ENCODE measurements at places on chromosomes 1 and 21. TPM values are rescaled to one million over a fixed set of nuclear protein-coding genes. Genes with fewer than 3 reads are reported as not detected.

The CAMTA1 gene
- 37.1 TPM for total RNA-seq

The KLF17 gene
- total RNA-seq = not detected

- H3K4me1 ChIP-seq = no peaks in the 10 kb centered on the region
- H3K27me3 ChIP-seq = peaks cover 26% of the 10 kb centered on the region
- no peak for DNase-seq
These were observed 631.6 kb upstream of the CAMK1G start for GRCh38 chr1:208951908-208952307.

GRCh38 chr1:181312946-181313345, 170.4 kb upstream of the CACNA1E start:
- DNase-seq = no peak
- H3K27me3 ChIP-seq = peaks cover 58% of the 10 kb centered on the region
- no peak overlapping the region for H3K4me3 ChIP-seq
- peaks cover 26% of the 10 kb centered on the region for H3K4me1 ChIP-seq
- no peak overlapping the region for H3K27ac ChIP-seq

The WNT3A gene
- total RNA-seq = not detected

The KRTCAP2 gene
- total RNA-seq = 152 TPM

DNA sequence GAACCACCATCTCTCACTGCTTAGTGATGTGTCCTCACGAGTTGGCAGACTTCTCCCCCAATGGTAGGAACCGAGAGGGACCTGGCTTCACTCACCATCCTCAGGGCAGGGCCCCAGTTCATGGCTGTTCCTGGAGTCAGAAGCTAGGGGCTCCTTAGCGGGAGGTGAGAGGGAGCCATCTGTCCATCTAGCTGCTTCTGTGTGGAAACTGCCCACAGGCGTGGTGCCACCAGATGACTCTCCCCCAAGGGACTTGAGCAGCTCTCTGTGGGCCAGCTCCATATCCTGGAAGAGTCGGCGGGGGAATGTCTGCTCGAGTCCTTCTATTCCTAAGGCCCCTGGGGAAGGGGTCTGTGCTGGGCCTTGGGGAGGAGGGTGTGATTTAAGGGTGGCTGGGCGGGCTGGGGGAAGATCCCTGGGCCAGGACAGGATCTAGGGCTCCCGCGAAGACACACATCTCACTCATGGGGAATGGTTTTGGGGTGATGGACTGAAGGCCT, 16.3 kb downstream of the LRRC71 start:
- no peak overlapping the region for H3K4me3 ChIP-seq
- H3K4me1 ChIP-seq = peaks cover 3% of the 10 kb centered on the region
- peaks cover 8% of the 10 kb centered on the region for H3K36me3 ChIP-seq

- no peak overlapping the region for H3K4me3 ChIP-seq
- H3K27ac ChIP-seq = peak overlapping the region; percentile 18
- DNase-seq = no peak
- peaks cover 41% of the 10 kb centered on the region for H3K4me1 ChIP-seq
- peaks cover 69% of the 10 kb centered on the region for H3K27me3 ChIP-seq
- H3K36me3 ChIP-seq = peaks cover 6% of the 10 kb centered on the region
These were observed 6.3 kb upstream of the FOXD2 start for GRCh38 chr1:47431534-47431933.

DNA sequence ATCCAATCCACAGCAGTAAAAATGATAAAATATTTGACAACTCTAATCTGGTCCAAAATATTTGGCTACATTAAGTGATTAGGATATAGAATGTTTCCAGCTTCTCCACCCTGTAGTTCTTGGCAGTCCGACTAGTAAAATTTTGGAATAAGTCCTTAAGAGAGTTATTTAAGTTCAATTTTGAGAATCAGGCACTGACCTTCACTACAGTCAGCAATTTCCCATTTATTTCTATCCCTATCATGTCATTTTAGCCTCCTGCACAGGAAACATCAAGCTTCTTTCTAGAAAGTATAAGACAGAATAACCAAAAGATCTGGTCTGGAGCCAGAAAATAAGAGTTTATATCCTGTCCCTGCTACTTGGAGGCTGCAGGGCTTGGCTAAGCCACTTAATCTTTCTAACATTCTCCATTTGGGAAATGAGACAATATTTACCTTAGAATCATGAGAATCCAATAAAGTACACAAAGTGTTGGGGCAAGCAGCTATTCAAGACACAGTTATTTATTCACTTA, 162.2 kb downstream of the DPYD start:
- no peak overlapping the region for H3K27ac ChIP-seq
- no peak overlapping the region for H3K4me3 ChIP-seq
- H3K27me3 ChIP-seq = no peaks in the 10 kb centered on the region
- H3K36me3 ChIP-seq = peaks cover 30% of the 10 kb centered on the region
- DNase-seq = no peak

DNA sequence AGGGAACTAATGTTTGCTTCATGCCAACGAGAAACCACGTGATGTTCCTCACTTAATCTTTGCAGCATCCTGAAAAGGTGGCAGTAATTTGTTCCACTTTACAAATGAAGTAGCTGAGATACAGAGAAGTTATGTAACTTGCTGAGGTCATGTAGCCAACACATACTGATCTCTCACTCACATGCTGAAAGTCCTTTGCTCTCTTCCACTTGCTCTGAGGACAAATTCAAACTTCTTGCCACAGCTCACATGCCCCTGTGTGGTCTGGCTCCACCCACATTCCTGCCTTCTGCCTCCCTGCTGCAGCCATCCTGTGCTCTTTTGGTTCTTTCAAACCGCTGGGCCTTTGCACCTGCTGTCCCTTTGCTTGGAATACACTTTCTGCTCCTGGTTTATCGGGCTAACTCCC, 55.4 kb downstream of the TMCO4 start:
- no peak for DNase-seq
- no peak overlapping the region for H3K27ac ChIP-seq
- no peaks in the 10 kb centered on the region for H3K27me3 ChIP-seq
- H3K36me3 ChIP-seq = peaks cover 75% of the 10 kb centered on the region

The SPATA45 gene
- total RNA-seq = not detected

- no peak overlapping the region for H3K27ac ChIP-seq
- no peaks in the 10 kb centered on the region for H3K27me3 ChIP-seq
- H3K4me1 ChIP-seq = peaks cover 45% of the 10 kb centered on the region
- H3K4me3 ChIP-seq = no peak overlapping the region
These were observed 106.3 kb downstream of the HIVEP3 start for GRCh38 chr1:41812453-41812852.

DNA sequence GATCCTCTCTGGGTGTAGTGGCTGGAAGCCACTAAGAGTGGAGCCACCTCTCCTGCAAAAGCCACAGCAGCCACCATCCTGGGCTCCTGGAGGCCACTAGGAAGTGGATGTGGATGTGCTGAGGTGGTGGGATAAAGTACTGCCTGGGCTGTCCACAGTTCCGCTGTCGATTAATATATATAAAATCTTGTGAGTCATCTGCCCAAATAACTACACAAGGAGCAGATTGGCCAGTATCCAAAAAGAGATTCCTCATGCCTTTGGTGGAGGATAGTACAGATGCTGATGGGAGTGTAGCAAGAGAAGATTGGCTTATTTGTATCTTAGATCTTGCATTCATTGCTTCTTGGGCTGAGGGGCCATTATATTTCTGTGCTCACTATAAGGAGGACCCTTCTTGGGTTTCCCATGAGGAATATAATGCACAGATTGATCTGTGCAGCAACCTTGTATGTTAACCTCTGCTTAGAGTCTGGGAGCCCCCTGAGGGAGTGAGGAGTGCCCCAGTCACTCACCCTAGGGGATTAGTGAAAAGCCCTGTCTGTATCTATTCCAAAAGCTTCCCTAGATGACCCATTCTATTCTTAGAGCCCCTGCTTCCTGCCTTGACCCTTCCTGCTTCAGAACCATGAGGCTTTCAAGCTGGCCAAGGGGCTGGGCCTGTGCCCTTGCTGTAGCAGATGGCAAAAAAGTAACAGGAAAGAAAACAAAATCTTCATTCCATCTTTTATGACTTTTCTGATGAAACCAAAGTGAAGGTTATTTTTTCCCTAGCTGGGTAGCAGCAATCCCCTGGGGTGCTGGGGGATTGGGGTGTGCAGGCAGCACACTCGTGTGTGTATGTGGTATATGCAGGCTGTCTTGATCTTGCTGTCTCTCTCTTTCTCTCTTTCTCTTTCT, 31.7 kb downstream of the RCSD1 start:
- no peaks in the 10 kb centered on the region for H3K27me3 ChIP-seq
- DNase-seq = no peak
- H3K4me1 ChIP-seq = peaks cover 98% of the 10 kb centered on the region
- peak overlapping the region; percentile 47 for H3K4me3 ChIP-seq
- peaks cover 83% of the 10 kb centered on the region for H3K36me3 ChIP-seq

GRCh38 chr1:217096200-217096599, 373.0 kb upstream of the ESRRG start:
- peaks cover 11% of the 10 kb centered on the region for H3K27me3 ChIP-seq
- H3K27ac ChIP-seq = peak overlapping the region; percentile 31
- DNase-seq = no peak
- no peak overlapping the region for H3K4me3 ChIP-seq

The PDC gene
- total RNA-seq = not detected

- H3K36me3 ChIP-seq = no peaks in the 10 kb centered on the region
- peak overlapping the region; percentile 33 for H3K27ac ChIP-seq
- no peak overlapping the region for H3K4me3 ChIP-seq
- DNase-seq = no peak
These were observed 9.5 kb downstream of the ATP6V1G3 start for GRCh38 chr1:198530953-198531352.

The MYBPH gene
- not detected for total RNA-seq

The GJA9 gene
- not detected for total RNA-seq

DNA sequence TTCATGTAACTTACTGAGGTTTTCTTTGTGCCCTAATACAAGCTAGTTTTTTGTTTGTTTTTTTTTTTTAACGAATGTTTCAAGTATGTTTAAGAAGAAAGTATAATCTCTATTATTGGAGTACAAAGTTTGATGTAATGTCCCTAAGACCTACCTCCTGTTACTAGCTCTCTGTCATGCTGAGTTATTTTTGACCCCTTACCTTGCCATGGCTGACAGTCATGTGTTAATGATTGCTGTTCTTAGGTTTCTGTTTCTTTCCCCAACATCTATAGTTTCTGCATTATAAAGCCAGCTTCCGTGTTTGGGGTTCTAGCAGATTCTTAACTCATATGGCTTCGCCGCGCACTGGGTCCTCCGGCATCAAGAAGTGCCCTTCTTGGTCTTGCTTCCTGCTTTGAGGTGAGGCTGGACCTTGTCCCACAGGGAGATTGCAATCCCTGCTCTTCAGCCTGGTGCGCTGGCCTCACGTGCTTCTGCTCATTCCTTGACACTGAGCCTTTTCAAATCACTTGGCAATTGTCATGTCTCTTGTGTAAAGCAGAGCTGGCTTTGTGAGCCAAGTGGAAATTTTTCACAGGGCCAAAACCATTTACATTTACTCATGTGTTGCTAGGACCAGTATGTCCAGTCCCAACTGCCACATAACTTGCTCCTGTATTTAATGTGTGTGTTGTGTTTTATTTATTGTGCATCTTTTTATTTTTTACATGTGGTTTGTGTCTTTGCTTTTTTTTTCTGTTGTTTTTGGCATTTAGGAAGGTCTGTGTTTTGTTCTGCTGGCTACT, 135.0 kb upstream of the COL6A1 start:
- no peak overlapping the region for H3K27ac ChIP-seq
- H3K4me3 ChIP-seq = no peak overlapping the region
- peaks cover 13% of the 10 kb centered on the region for H3K4me1 ChIP-seq
- no peaks in the 10 kb centered on the region for H3K36me3 ChIP-seq
- no peak for DNase-seq

GRCh38 chr1:71417421-71417820, 336.6 kb upstream of the ZRANB2 start:
- H3K27me3 ChIP-seq = no peaks in the 10 kb centered on the region
- H3K36me3 ChIP-seq = no peaks in the 10 kb centered on the region
- H3K4me3 ChIP-seq = no peak overlapping the region
- no peaks in the 10 kb centered on the region for H3K4me1 ChIP-seq
- no peak for DNase-seq

- H3K4me3 ChIP-seq = no peak overlapping the region
- H3K4me1 ChIP-seq = peaks cover 13% of the 10 kb centered on the region
- no peak overlapping the region for H3K27ac ChIP-seq
- no peak for DNase-seq
These were observed 18.0 kb downstream of the LTN1 start for GRCh38 chr21:28974531-28975227.

The SPRR1A gene
- not detected for total RNA-seq

DNA sequence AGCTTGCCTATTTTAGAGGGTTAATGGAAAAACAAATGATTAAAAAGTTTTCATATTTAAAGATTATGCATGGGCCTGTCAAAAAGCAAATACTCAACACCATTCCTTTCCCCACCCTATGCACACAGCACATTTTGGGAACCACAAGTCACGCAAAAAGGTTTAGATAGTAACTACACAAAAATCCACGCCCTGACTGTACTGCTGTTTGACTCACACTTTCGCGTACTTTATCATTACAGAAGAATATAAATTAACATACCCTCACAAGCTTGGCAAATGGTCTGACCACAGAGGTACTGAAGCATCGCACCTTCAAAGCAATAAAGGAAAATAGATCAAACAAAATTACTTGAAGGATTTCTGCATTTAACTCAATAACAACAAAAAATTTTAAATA, 1.4 kb downstream of the ATP5PO start:
- DNase-seq = no peak
- H3K27me3 ChIP-seq = no peaks in the 10 kb centered on the region
- peaks cover 7% of the 10 kb centered on the region for H3K36me3 ChIP-seq

The ALG6 gene
- 27.7 TPM for total RNA-seq

- no peak overlapping the region for H3K4me3 ChIP-seq
- H3K4me1 ChIP-seq = no peaks in the 10 kb centered on the region
- H3K27me3 ChIP-seq = peaks cover 28% of the 10 kb centered on the region
These were observed 210.3 kb downstream of the TPR start for GRCh38 chr1:186164773-186165172.

- no peaks in the 10 kb centered on the region for H3K27me3 ChIP-seq
- no peaks in the 10 kb centered on the region for H3K36me3 ChIP-seq
- no peaks in the 10 kb centered on the region for H3K4me1 ChIP-seq
- H3K27ac ChIP-seq = no peak overlapping the region
- no peak for DNase-seq
These were observed 37.5 kb upstream of the LAMC2 start for GRCh38 chr1:183148599-183148998.
